ENCODE measurements at places on chromosomes 1 and 21.

- DNase-seq, result no peak
Observed at GRCh38 chr1:67294836-67295617, 12.6 kb upstream of the IL12RB2 start.

GRCh38 chr21:34574601-34575529 is 40.0 kb downstream of the RCAN1 start:
- no peak for DNase-seq

GRCh38 chr1:193727850-193728249 is 541.4 kb upstream of the B3GALT2 start:
- DNase-seq, result peak; percentile 89

DNA sequence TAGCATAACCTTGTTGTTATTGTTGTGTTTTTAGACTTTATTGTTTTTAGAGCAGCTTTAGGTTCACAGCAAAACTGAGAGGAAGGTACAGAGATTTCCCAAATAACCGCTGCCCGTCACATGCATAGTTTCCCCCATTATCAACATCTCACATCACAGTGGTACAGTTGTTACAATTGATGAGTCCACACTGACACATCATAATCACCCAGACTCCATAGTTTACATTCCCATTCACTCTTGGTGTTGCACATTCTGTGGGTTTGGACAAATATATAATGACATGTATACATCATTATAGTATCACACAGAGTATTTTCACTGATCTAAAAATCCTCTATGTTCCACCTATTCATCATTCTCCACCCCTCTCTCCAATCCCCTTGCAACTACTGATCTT is 25.9 kb upstream of the TOR3A start:
- DNase-seq, result no peak

DNA sequence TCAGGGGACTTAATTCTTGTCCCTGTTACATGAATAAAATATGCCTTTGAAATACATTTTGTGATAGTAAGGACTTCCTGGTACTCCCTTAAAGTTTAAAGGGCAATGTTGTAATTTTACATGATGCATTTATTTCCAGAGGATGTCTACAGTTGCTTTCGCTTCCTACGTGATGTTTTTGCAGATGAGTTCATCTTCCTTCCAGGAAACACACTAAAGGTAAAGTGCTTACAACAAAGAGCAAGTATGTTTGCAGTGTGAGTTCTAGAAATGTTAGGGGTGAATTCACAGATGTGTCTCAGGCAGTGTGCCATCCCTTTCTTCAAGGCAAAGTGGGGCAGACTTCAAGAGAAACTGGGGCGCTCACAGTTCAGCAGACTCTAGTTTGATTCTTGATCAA is 31.2 kb downstream of the GNPAT start:
- no peak for DNase-seq

- no peak for DNase-seq
Observed at GRCh38 chr1:247998811-247999210, 14.6 kb upstream of the OR2L5 start.

GRCh38 chr1:234927312-234927970 is 201.2 kb downstream of the TOMM20 start:
- no peak for DNase-seq

DNA sequence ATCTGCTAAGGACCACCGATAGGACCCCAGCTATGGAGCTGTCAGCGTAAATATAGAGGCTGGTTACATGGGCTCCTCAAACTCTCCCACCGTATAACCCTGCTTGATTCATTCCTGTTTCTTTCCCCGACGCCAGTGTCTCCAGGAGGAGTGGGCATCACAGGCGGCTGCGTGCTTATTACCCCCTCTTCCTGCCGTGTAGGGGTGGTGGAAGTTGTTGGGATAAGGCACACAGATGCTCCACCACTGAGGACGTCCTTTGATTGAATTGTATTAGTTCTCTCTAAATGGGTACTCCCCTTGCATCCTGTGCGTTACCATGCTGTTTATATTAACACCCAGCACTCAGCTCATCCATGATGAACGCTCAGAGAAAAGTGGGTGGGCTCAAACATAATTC is 104.6 kb downstream of the ZBTB18 start:
- DNase-seq, result peak; percentile 84

DNA sequence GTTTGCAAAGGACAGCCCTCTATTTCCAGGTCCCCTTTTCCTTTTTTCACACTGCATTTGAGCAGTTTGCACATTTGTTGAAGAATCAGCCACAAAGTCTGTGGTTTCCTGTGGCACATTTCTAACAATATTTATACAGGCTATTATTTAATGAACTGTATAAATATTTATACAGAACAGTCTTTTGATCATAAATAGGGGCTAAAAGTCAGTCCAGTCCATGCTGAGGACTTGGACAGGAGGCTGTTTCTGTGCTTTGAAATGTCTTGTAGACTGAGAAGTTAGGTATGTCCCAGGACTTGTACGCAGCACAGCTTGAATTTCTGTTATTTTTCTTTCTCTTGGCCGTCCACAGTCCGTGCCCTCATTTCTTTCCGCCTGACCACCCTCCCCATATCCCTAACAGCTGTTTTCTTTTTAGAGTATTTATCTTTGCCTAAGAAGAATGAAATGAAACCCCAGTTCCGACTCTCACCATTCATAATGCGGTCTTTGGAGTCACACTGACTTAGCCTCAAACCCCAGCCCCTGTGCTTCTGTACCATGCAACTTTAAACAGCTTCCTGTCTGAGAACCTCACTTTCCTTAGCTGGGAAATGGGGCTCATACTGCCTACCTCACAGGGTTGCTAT is 19.7 kb downstream of the FGGY start:
- no peak for DNase-seq

- DNase-seq, result no peak
Observed at GRCh38 chr1:245332513-245332912, 177.7 kb downstream of the KIF26B start.

- no peak for DNase-seq
Observed at GRCh38 chr1:201395936-201396335, 3.2 kb downstream of the LAD1 start.

GRCh38 chr1:186060226-186060625 is 314.8 kb downstream of the TPR start:
- DNase-seq, result no peak

DNA sequence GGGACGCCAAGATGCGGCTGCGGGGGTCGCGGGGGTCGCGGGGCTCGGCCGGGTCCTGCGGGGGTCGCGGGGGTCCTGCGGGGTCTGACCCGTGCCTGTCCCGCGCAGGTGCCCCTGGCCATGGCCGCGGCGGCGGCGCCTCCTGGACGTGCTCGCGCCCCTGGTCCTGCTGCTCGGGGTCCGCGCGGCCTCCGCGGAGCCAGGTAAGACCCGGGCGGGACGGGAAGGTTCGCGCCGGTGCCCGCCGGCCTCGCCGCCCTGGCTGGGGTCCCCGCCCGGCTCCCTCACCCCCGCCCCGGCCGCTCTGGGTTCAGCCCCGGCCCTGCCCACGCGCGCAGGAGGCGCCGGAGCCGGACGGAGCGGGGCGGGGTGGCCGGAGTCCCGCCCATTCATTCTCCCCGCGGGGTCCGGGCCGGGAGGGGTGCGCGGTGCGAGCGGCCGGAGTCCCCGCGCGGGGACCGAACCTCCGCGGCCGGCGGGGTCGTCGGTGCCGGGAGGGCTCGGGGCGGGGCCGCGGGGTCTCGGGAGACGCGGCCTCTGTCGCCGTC is 380 bp downstream of the COL18A1 start:
- DNase-seq, result peak; percentile 53

All from NCI-H69 (cell line).